ENCODE measurements at places on chromosomes 16 and 17.

DNA sequence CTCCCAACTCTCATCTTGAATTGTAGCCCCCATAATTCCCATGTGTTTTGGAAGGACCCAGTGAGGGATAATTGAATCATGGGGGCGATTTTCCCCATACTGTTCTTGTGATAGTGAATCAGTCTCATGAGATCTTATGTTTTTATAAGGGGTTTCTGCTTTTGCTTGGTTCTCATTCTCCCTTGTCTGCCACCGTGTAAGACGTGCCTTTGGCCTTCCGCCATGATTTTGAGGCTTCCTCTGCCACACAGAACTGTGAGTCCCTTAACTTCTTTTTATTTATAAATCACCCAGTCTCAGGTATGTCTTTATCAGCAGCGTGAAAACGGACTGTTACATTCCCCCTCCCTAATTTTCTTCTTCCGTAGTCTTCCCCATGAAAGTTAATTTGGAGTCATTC is 124.0 kb downstream of the ABCA8 start:
- DNase-seq, result no peak

DNA sequence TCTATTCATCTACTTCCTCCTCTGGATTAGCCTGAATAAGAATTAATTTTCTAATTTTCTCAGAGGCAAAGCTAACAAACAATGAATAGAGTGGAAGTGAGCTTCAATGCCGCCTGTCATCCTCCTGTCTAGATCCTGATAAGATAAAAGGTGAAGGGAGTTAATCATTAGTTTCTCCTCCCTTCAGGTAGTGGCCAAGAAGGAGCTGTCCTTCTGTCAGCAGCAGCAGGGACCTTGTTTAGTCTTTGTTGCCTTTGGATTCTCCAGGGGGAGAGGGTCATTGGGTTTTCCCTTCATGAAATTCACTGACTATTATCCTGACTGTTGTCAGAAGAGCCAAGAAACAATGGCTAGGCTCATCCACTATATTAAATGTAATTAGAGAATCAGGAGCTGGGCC is 420.2 kb upstream of the GOT2 start:
- DNase-seq, result no peak

DNA sequence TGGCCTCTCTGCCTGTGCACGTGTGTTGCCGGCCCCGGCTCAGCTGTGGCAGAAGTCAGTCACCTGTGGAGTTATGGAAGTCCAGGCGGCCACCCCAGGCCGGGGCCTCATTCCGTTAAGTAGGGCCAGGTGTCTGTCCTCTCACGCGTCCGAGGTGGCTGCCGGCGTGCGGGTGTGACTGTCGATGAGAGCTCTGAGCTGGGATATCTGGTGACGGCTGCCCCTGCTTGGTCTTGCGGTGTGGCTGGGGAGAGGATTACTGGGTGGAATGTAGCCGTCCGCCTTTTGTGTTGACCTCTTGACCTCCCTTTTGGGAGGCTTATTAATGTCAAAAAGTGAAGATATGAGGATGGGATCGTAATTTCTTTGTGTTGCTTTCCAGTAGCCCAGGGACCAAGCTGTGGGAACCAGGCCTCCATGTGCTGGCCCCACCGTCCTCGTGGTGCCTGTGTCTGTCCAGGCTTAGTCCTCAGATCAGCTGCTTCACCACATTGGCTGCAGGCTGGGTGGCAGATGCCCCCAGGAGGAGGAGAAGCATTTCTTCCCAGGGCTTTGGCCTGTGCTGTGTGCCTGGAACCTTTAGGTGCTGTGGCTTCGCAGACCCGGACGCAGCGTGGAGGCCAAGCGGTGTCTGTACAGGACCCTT is 23.0 kb upstream of the ZNF750 start:
- no peak for DNase-seq

GRCh38 chr16:84596161-84596560 is 21.7 kb downstream of the COTL1 start:
- DNase-seq, result no peak

DNA sequence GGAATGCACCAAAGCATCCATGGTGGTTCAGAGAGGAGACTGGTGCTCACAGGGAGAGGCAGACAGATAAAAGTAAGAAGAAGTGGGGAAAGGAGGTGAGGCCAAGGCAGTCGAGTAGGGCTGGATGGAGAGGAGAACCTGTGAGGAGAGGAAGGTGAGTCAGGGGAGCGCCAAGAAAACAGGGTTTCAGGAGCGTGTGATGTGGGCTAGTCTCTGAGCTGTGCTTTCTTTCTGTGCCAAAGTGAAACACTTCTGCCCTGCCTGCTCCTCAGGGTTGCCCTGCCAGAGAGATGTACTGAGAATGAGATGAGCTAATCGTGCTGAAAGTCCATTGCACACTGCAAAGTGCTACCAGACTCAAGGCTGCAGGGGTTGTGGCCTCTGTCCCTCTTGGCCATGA is 310.7 kb upstream of the CCL2 start:
- DNase-seq, result no peak

DNA sequence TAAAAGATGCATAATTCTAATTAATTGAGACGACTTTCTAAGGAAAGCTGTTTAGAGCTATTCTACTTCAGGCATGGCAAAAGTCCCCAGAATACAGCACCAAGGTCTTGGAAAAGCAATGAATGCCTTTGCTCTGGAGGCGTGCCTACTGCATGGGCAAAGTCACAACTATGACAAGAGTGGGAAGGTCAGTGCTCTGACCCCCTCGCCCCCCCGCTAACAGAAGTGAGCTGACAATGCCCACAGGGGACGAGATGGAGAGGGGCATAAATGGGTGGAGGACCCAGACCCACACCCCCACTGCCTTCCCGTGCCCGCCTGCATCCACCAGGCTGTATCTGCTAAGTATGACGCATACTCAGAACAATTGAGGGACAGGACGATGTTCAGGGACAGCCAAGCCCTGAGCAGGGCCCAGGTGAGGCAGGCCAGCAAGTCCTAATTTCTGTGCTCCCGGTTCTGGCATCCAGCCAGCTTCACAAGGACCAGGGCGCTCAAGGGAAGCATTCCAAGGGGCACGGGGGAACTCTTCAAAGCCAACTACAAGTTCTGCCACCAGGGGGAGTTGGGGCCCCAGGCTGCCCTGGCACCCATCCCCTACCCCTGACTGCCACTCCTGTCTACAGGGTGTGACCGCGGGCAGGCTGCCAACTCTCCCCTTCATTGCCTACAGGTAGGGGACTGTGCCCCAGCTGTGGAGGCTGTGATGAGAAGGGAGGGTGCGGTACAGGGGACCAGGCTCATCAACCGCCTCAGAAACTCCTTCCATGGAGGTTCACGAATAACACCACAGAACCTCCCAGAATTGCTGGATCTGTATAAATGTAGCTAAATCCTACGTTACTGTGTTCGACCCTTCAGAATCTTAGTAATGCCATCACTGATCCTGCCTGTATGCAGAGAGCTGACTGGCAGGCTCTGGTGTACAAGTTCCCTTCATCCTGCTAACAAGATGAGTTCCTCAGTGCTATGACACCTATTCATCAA is 20.8 kb downstream of the NPRL3 start:
- DNase-seq, result peak; percentile 28

DNA sequence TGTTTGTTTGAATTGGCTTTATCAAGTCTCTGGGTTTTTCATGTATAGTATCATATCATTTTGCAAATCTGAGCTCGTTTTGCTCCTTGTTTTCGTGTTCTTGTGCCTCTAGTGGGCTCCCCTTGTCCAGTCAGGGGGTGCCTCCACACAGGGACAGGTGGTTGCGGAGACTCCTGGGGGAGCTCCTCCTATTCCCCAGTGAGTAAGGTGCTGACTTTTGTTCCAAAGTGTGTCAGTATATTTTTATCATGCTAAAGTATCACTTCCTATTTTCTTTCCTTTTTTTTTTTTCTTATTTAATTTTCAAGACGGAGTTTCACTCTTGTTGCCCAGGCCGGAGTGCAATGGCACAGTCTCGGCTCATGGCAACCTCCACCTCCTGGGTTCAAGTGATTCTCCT is 30.3 kb upstream of the IL17C start:
- no peak for DNase-seq

GRCh38 chr17:6061290-6061689 is 8.9 kb upstream of the WSCD1 start:
- DNase-seq, result no peak

DNA sequence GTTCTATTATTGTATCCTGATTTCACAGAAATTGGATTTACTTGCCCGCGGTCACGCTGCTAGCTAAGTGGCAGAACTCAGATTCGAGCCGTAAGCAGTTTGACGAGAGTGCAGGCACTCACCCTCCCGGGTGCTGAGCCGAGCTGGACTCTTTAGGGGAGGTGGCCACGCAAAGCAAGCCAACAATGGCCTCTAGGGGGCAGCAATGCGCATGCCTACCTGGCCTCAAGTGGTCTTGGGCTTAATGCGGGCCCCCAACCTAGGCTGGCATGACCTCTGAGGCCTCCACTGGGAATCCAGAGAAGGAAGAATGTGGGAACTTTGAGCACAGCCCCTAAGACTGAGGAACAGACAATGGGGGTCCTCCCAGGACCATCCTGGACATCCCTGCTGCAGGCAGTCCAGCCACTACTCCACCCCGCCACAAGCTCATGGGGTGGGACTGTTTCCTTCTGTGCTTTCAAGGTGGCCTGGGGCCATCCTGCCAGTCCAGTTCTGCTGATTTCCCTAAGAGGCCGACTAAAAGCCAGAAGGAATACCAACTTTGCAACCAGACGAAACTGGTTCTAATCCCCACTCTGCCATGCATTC is 276.5 kb downstream of the XYLT1 start:
- DNase-seq, result no peak

- DNase-seq, result no peak
Observed at GRCh38 chr17:31674717-31675349, 184.2 kb downstream of the COPRS start.

DNA sequence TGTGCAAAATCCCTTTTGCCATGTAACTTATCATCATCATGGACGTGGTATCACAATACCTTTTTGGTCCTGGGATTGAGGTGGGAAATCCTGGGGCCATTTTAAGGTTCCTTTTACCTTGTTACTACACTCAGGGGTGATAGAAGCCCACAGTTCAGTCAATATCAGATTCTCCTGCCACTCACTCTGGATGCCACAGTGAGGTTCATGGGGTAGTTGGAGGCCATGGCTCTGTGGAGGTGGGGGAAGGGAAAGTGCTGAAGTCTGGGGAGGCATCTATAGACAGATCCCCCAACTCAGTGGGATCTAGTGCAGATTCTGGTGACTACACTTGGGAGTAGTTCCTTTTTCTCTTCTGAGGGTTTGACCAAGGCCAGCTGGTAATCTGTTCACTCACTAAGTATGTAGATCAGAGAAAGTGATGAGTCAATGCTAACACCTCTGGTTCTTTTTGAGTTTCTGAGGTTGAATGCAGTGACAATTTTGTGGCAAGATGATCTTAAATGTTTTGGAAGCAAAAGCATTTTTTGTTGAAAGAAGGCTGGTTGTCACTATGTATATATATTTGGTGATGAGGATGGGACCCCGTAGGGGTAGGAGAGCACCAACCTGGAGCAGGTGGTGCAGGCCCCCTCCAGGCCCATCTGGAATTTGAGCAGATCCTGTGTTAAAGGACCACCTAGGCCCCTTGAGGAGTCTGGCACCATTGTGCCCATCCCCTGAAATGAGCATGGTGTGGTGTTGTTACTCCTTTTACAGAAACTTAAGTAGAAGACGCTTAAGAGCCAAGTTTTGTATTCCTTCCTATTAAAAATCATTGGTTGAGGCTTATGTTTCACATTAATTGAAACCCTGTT is 18.8 kb upstream of the IRF8 start:
- DNase-seq, result no peak

GRCh38 chr17:60141111-60142018 is 8.4 kb upstream of the CA4 start:
- DNase-seq, result no peak

DNA sequence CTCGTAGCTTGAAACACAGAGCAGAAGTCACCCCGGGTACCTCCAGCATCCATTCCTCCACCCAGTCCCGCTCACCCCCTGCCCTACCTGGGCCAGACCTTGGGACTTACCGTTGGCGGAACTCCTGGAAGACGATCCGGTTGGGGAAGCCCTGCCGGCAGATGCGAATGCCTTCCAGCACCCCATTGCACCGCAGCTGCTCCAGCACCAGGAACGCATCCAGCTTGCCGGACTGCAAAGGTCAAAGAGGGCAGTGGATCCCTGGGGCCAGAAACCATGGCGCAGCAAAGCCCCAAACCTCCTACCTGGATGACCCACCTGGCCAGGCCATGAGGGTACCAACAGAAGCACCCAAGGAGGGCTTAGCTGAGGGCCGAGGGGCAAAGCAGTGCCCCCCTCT is 97.9 kb downstream of the NDE1 start:
- no peak for DNase-seq

DNA sequence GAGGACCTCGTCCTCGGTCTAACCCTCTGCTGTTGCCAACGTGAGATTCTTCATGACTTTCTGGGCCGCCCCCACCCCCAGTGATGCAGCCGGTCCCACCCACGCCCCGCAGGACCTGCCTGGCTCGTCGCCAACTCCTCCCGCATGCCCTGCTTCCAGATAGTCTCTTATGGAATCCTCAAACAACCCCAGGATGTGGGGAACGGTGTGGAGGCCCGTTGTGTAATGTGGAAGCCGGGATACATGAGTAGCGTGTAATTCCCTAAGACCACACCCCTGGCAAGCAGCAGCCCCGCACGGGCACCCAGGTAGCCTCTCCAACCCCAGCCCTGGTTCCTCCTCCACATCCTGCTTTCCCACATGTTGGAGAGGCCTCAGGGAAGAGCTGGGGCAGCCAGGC is 275.9 kb downstream of the C16orf95 start:
- no peak for DNase-seq

DNA sequence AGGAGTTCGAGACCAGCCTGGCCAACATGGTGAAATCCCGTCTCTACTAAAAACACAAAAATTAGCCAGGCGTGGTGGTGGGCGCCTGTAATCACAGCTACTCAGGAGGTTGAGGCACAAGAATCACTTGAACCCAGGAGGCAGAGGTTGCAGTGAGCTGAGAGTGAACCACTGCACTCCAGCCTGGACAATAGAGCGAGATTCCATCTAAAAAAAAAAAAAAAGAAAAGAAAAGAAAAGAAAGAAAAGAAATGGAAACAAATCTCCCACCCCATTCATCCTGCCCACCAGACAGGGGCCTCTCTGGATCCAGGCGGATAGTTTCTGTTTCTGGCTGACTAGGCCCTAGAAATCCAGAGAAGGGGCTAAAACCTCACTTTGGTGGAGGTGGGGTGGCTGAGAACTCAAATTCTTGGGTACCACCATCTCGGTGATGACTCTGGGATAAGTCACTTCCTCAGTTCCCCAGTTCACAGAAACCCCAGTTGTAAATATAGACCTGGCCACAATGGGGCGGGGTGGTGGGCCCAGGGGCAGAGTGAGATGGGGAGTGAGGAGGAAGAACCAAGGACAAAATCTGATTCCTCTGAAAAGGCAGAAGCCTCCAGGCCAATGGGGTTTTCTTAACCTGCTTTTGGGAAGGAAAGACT is 22.2 kb downstream of the SOCS1 start:
- no peak for DNase-seq

DNA sequence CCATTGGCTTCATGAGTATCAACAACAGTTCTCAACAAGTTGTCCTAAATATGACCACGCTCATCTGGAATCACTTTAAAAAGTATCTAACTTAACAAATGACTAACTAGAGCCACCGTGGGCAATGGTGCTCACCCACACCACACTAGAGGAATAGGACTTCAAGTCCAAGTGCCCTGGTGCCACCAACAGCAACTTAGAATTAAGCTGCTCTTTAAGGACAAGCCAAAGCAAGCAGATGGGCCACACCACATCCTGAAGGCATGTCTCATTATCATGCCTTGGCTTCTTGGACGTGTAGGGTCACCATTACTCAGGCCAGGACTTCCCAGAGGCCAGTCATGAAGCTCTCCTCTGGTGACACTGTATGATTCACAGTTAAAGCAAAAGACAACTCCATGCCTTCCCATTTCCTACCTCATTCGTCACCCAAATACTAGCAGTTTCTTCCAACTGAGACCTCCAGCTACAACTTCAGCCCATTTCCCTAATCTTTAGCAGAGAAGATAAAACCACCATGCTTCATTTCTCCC is 9.4 kb upstream of the SLC6A4 start:
- no peak for DNase-seq

- DNase-seq, result no peak
Observed at GRCh38 chr16:56744996-56745640, 15.2 kb downstream of the NUP93 start.
